Cerebellum (tissue), 4 donors: ENCODE measurements at places on chromosomes 16 and 17. TPM values are rescaled to one million over a fixed set of nuclear protein-coding genes. Genes with fewer than 3 reads are reported as not detected.

DNA sequence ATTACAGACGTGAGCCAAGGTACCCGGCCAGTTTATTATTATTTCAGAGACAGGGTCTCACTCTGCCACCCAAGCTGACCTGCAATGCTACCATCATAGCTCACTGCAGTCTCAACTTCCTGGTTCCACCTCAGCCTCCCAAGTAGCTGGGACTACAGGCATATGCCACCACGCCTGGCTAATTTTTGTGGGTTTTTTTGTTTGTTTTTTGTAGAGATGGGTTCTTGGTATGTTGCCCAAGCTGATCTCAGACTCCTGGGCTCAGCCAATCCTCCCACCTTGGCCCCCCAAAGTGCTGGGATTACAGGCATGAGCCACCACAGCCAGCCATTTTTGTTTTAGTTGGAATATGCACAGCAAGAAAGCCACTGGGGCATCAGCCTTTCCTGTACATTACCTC lies 115.7 kb downstream of the MRM1 start:
- no peak for DNase-seq

DNA sequence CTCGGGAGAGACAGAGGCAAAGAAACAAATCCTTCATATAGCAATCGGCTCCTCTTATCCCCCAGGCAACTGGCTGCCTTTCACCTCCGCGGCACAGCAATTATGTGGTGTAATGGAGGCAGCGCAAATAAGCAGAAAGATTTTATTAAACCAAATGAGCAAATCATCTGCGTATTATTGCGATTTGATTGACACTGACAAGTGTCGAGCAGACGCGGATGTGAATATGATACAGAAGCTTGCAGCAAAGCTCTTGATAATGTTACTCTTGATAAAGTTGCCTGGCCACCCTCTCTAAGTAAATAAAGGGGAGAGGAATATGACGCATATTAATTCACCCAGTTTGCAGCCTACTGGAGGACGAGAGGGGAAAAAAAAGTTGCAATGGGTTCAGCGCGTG lies 26.5 kb upstream of the AKTIP start:
- DNase-seq = no peak

FOXL1 gene
- total RNA-seq = 0.36 TPM

ADAD2 gene
- not detected for total RNA-seq
